ENCODE measurements at places on chromosomes 12 and 14.
A peak's percentile ranks its signal among the peaks of the same experiment; 100 is the strongest.

GRCh38 chr14:92914087-92914656 lies 8.8 kb upstream of the CHGA start:
- peak; percentile 1 for DNase-seq

GRCh38 chr12:104742551-104743201 lies 215.4 kb downstream of the SLC41A2 start:
- no peak for DNase-seq

- DNase-seq: no peak
These were observed 36.4 kb downstream of the MEG3 start for GRCh38 chr14:100862277-100862676.

GRCh38 chr12:106581543-106582248 lies 1.1 kb upstream of the RFX4 start:
- no peak for DNase-seq

- DNase-seq: no peak
These were observed 321.9 kb upstream of the RTL1 start for GRCh38 chr14:101225157-101226152.

DNA sequence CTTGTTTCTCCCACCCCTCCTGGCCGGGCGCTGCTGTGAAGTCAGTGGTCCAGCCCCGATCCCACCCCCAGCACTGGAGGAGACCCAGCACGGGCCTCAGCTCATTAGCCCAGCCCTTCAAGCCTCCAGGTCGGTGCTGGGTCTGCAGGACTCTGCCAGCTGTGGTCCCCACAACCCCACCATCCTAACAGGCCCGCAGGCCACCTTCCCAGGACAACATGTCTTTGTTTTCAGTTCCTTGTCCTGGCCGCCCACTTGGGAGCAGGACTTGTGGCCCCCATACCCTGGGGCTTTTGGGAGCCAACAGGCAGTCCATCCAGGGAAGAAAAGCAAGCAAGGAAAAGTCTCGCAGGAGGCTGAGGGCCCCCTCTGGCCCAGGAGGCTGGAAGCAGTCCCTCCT lies 60.0 kb downstream of the HRK start:
- DNase-seq: no peak

- no peak for DNase-seq
These were observed 32.7 kb upstream of the SNX6 start for GRCh38 chr14:34662561-34663088.

GRCh38 chr14:42322531-42323284 lies 716.0 kb downstream of the LRFN5 start:
- no peak for DNase-seq

GRCh38 chr14:83827383-83827782 lies 1702.6 kb upstream of the FLRT2 start:
- DNase-seq: no peak

- no peak for DNase-seq
These were observed 1.2 kb downstream of the ADAMTS20 start for GRCh38 chr12:43550831-43551271.

GRCh38 chr12:20463913-20464524 lies 95.7 kb downstream of the PDE3A start:
- DNase-seq: no peak

DNA sequence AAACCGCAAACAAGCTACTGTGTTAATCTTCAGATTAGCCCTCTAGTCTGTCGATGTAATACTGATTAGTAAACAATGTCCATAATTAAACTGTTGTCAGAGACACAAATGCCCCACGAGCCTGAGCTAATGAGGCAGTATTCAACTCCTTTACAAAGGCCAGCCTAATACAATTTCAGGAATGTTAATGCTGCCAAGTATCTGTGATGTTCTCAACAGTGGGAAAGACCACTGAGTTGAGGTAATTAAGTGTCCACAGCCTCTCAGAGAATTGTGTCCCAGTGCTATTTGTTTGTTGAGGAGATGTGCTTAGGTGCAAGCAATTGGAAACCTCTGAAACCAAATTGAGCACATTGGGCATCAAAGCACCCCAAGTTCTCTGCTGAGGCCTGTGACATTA lies 139.4 kb upstream of the CDKN3 start:
- no peak for DNase-seq

GRCh38 chr12:96522690-96523089 lies 33.3 kb downstream of the CFAP54 start:
- DNase-seq: no peak

- no peak for DNase-seq
These were observed 5.0 kb upstream of the DDX47 start for GRCh38 chr12:12807970-12808702.

DNA sequence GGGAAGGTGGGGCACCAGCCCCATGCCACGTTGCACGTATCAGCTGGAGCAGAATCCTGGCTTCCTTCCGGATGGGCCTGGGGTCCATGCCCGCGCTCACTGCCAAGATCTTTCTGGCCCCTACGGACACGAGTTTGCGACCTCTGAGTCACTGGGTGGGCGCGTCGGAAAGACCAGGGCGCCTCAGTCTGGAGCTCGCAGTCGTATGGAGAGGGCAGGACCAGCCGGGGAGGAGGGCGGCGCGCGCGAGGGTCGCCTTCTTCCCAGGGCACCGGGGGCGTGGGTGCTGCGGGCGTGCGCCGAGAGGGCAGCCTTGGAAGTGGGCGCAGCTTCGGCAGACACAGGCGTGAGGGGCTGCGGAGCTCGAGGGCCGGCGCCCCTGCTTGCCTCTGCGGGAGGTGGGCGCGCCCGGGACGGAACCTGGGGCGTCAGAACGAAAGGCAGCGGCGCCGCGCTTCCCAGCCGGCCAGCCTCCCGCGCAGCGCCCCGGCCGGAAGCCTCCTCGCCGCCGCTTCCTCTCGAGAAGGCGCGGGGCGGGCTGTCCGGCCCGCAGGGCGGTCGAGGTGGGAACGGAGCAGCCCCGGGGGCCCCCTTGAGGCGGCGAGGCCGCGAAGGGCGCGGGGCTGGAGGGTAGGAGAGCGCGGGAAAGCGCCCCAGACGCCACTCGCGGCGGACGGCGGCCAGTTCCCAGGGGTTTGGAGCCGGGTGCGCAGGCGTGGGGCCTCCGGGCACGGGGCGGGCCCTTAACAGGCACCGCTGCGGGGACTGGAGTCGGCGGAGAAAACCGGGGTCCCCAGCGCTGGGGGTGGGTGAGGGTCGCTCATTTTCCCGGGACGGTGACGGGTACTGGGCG lies at the start of gene ARL6IP4:
Gene ARL6IP4, plus strand, starts transcription at position 499 of the 853 bp plus-strand sequence. CDS start 459 bp downstream, outside the sequence.
- DNase-seq: no peak

GRCh38 chr14:34650786-34651584 lies 21.0 kb upstream of the SNX6 start:
- DNase-seq: peak; percentile 100

- peak; percentile 65 for DNase-seq
These were observed 8.7 kb downstream of the PHB2 start for GRCh38 chr12:6961695-6962284.

- peak; percentile 83 for DNase-seq
These were observed 448.7 kb downstream of the SLC6A15 start for GRCh38 chr12:84463741-84464495.

Data from fibroblast of skin of left quadriceps (primary cell).